Activated CD8-positive, alpha-beta T cell treated with anti-CD3 and anti-CD28 coated beads, Interleukin-2, amount 10 ng/mL, durations not matched to agents 7 days and 5 days (primary cell): ENCODE measurements at places on chromosomes 12 and 14. TPM values are rescaled to one million over a fixed set of nuclear protein-coding genes. Genes with fewer than 3 reads are reported as not detected.

Gene EPYC
- not detected for total RNA-seq

Gene NEUROD4
- total RNA-seq, result not detected

DNA sequence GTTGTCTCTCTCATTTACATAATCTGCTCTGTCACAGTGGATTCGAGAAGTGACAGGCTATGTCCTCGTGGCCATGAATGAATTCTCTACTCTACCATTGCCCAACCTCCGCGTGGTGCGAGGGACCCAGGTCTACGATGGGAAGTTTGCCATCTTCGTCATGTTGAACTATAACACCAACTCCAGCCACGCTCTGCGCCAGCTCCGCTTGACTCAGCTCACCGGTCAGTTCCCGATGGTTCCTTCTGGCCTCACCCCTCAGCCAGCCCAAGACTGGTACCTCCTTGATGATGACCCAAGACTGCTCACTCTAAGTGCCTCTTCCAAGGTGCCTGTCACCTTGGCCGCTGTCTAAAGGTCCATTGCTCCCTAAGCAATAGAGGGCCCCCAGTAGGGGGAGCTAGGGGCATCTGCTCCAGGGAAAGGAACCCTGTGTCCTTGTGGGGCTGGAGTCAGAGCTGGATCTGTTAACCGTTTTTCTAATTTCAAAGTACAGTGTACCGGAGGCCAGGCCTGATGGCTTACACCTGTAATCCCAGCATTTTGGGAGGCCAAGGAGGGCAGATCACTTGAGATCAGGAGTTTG, 5.1 kb downstream of the ERBB3 start:
- H3K4me3 ChIP-seq, result no peak overlapping the region
- peaks cover 30% of the 10 kb centered on the region for H3K4me1 ChIP-seq
- no peaks in the 10 kb centered on the region for H3K36me3 ChIP-seq
- H3K27ac ChIP-seq, result no peak overlapping the region
- peaks cover 19% of the 10 kb centered on the region for H3K27me3 ChIP-seq

DNA sequence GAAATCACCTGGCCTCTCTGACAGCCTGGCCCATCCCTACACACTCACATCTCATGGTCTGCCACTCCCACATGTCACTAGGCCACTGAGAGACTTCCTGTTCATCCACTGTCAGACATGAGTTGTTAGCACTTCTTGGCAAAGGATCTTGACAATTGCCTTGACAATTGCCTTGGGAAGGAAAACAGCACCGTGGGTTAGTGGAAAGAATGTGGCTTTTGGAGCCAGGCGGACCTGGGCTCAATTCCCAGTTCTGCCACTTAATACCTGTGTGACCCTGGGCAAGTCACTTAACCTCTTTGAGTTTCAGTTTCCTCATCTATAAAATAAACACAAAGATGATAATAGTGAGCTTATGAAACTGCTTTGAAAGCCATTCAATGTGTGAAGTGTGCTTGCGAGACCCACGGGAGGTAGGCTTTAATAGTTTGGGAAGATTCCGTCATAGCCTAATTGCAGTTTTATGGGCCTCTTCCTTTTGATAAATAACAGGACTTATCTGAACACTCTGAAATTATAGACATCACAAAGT, 250.4 kb downstream of the C12orf75 start:
- H3K27me3 ChIP-seq, result peaks cover 6% of the 10 kb centered on the region
- no peak overlapping the region for H3K27ac ChIP-seq
- no peak overlapping the region for H3K4me3 ChIP-seq
- DNase-seq, result no peak
- H3K36me3 ChIP-seq, result no peaks in the 10 kb centered on the region
- no peaks in the 10 kb centered on the region for H3K4me1 ChIP-seq

DNA sequence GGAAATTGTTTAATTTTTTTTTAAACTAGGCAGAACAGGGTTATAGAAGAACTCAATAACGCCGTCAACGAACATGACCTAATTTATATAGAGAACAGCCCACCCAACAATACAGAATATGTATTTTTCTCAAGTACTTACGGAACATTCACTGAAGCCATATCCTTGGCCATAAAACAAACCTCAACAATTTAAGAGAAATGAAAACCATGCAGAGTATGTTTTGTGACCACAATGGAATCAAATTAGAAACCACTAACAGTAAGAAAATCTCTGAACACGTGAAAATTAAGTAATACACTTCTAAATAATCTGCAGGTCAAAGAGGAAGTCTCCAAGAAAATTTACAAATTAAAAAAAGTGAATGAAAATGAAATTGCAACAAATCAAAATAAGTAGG, 9.4 kb downstream of the SART3 start:
- H3K4me3 ChIP-seq, result peak overlapping the region; percentile 10
- H3K27ac ChIP-seq, result no peak overlapping the region
- no peaks in the 10 kb centered on the region for H3K27me3 ChIP-seq

DNA sequence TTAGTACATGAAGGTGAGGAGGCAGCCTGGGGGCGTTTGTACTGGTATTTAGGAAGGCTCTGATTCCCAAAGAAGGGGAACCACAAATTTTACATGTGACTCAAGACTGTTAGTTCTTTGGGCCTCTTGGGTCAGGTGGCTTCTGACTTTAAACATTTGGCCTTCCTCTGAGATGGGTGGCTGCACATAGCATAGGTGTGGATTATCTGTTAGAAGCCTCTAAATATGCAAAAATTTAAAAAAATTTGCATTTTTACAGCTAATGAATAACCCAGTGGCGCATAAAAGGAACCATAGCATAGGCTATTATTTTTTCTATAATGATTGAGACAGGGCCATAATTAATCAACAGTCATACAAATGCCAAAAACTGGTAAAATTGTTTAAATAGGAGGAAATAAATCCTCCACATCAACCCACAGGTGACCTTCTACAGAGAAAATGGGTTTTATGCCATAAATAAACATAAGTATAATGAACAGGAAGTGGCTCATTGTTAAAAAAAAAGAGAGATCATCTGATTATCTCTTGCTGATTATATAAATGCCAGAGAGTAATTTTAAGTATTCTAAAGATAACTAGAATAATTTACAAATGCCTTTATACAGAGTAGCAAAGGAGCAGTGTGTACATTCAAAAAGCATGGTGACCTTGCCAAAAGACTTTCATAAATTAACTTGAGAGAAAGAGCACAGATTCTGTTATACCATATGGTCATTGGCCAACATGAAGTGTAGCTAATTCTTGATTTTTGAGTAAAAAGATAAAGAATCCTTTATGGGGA, 284.2 kb upstream of the ATP2B1 start:
- DNase-seq, result no peak
